Amniotic epithelial cell (primary cell): ENCODE measurements at places on chromosomes 4 and X.
A peak's percentile ranks its signal among the peaks of the same experiment; 100 is the strongest.

DNA sequence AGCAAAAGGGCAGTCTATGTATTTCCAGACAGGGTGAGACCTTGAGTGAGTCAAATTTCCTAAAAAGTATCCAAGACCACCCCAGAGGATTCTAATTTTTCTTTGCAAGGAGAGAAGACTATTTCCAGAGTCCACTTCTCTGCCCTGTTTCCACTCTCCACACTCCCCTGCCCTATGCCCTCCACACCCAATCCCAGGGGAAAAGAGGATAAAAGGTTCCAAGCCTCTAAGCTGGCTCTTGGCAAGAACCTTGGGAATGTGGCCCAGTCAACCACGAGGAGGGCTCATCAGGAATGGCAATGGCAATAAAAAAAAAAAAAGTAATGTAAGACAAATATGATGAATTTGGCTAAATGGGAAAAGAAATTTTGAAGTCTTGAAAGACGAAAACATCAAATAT lies 65.9 kb downstream of the SRPX start:
- DNase-seq = no peak

DNA sequence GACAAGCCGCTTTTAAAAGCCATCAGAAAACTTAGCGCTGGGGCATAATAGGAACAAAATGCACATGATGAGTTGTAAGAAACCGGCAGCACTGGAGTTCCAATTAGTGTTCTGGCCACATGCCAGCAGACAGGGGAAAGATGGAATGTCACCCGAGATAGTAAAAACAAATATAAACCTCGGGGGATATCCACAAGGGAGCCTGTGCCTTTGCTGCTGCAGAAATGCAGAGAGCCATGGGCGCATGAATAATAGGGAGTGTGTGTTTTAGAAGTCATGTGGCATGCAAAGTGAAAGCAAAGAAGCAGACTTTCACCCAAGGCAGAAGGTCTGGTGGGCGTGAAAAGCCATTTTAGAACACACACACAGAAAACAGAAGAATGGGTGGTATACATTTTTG lies 19.1 kb downstream of the GPRASP3 start:
- no peak for DNase-seq

- no peak for DNase-seq
Observed at GRCh38 chr4:2882341-2882740, 38.7 kb downstream of the ADD1 start.

- no peak for DNase-seq
Observed at GRCh38 chr4:133938061-133938460, 263.5 kb downstream of the PABPC4L start.

GRCh38 chr4:47444031-47444430 lies 19.5 kb downstream of the COMMD8 start:
- no peak for DNase-seq

DNA sequence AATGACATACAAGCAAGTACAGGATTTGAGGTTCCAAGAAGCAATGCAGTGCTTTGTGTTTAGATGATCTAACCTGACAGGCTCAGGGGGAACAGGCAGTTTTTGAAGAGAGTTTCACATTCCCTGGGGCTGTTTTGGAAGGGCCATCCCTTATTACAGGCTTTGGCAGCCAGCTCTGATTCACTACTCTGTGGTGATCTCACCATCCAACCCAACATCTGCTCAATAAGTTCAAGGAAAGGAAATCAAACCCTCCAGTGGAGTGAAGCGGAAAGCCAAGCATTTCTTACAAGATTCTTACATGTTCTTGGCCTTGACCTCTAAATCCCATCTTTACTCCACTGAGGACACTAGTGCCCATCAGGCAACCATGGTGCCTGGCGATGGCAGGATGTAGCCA lies 7.5 kb downstream of the IDS start:
- DNase-seq = no peak

DNA sequence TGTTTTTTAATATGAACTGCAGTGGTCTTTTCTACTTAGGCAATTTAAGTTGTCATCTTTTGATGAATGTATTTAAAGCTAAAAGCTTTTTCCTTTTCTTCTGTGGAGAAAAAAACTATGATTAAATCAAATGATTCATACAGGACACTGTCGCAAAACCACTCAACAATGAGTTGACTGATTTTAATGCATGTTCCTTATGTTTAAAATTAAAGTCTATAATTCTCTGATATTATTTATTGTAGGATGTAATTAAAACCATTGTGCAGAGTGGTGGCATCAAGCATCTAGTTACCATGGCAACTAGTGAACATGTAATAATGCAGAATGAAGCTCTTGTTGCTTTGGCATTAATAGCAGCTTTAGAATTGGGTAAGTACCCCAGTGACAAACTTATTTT lies 172.5 kb downstream of the RAP1GDS1 start:
- DNase-seq = no peak

GRCh38 chrX:150146271-150146896 lies 208.1 kb upstream of the EOLA2 start:
- DNase-seq = no peak

DNA sequence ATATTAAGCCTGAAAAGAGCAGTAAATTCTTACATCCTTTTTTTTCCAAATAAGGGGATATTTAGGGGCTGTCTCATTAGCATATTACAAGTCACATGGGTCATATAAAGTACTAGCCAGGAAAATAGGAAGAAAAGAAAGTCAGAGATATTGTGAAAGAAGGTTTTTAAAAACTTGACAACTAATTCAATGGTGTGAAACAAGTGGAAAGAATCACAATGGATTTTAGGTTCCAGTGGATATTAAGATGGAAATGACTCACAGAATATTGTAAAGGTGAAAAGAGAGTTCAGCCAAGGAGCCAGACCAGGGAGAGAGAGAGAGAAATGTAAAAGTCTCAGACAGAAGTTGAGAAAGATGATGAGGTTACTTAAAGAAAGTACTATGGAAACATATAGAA lies 297.2 kb downstream of the IQCM start:
- DNase-seq = no peak

GRCh38 chr4:107392951-107393350 lies 327.1 kb downstream of the PAPSS1 start:
- peak; percentile 11 for DNase-seq

- peak; percentile 44 for DNase-seq
Observed at GRCh38 chrX:48910926-48911411, 477 bp downstream of the SLC35A2 start.

- DNase-seq = peak; percentile 35
Observed at GRCh38 chr4:2685541-2685940, 70.6 kb downstream of the TNIP2 start.

- DNase-seq = no peak
Observed at GRCh38 chrX:138763761-138764160, 52.2 kb upstream of the FGF13 start.

- no peak for DNase-seq
Observed at GRCh38 chrX:133555782-133556458, 140.6 kb upstream of the GPC4 start.

DNA sequence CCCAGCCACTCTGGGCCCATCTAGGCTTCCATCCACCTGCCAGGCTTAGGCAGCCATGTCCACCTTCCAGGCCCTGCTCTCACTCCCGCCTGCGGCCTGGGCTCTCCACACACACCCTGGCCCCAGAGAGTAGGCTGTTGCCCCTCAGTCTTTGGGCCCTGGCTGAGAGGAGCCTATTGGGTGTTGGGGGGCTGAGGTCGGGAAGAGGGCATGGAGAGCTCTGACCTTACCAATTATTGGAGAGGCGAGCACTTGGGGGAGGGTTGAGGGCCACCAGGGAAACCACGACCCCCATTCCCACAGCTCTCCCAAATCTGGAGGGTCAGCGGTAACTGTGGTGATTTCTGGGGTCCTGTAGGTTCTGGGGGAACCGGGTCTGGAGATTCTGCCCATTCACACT lies 38.2 kb downstream of the HTRA3 start:
- no peak for DNase-seq

DNA sequence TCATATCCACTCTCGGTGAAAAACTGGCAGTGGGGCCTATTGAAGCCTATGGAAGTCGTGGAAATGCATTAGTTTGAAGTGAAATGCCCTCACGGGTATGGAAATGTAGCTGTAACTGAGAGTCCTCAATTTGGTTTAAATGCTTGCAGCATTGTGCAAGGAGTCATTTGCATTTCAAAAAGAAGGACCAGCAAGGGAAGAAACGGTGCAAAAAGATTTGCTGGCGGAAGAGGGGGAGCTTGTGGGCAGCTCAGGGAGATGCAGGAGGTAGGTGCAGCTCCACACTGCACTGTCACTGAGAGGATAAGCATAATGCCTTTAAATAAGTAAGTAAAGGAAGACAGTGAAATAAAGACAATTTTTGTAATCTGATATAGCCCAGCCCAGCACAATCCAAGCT lies 400.4 kb upstream of the DIPK2B start:
- no peak for DNase-seq

- DNase-seq = peak; percentile 57
Observed at GRCh38 chr4:48360285-48361011, 19.1 kb downstream of the SLAIN2 start.

DNA sequence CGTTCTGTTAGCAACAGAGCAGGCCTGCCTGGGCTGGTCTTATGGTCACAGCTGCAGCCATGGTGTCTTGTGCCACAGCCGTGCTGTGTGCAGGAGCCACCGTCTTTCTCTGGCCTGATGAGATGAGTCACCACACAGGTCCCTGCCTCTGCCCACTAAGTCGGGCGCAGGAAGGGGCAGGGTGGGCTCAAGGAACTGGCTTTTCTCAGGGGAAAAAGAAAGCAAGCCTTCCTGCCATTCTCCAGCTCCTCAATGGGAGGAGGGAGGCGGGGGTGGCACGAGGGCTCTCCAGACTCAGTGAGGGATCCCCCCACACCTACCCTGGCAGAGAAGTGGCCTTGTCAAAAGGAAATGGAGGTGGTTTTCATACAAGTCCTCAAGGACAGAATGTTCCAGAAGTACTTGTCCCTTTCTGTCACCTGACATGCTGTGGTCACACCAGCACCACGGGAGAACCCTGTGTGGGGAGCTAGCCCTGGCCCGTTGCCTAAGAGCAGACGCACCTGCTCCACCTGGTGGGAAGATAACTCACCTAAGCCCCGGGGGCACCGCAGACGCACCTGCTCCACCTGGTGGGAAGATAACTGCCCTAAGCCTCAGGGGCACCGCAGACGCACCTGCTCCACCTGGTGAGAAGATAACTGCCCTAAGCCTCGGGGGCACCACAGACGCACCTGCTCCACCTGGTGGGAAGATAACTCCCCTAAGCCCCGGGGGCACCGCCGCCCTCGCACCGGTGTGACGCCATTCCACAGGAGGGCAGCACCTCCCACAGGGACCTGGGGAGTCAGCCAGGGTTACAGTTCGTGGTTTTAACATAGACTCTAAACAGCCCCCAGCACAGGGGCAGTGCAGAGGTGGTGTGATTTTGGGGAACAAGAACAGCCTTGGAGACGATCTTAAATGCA lies 18.5 kb downstream of the UVSSA start:
- no peak for DNase-seq

DNA sequence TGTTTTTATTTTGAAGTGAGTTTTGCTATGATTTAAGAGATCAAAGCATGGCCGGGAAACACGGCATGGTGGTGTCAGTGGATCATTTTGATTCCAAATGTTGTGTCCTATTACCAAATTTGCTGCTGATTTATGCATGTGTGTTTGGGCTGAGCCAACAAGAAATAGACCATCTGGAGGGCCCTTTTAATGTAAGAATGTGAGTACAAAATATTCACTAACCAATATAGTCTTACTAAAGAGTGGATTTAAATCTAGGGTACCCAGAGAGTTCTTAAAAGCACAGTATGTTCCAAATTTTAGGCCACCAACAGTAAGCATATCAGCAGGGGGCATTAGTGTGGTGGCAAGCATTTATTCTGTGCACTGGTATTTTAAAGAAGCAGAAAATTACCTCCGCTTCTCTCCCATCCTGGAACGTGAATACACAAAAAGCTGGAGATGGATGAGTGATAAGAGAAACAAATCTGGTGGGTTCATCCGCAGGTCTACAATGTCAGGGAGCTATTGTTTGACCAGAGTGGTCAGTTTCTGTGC lies 444.4 kb upstream of the IGFBP7 start:
- no peak for DNase-seq

GRCh38 chr4:835148-836002 lies 9.4 kb upstream of the CPLX1 start:
- no peak for DNase-seq

DNA sequence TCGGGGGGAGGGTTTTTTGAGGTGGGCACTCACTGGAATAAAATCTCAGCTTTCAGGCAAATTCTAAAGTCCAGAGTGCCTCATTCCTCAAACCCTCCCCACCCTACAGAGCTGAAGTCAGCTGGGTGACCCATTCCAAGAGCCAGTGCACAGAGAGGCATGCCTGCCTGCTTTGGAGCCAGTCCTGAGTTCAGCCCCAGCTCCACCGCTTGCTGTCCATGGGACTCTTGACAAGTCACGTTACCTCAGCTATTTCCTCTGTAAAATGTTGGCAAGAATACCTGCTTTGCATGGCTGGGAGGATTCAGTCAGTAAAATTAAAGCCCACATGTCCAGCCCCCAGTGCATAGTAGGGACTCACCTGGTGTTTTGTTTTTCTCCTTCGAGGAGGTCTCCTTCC lies 125.9 kb upstream of the PJA1 start:
- DNase-seq = no peak

DNA sequence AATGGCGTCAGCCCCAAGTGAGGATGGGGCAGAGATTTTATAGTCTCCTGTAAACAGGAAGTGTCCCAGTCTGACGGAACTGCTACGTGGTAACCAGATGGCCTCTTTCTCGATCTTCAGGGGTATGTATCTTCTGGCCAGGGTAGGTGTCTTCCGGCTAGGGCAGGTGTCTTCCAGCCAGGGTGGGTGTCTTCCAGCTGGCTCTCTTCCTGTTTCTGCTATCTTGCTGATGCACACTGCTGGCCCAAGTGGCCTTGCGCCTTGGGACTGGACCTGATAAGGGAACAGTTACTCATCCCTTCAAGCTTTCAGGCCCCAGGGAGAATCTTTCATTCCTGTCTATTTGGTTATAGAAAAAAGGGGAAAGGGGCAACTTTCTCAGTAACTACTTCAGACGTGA lies 178.7 kb upstream of the MAGEE2 start:
- DNase-seq = no peak

GRCh38 chrX:112819008-112819640 lies 21.5 kb downstream of the AMOT start:
- DNase-seq = peak; percentile 57

DNA sequence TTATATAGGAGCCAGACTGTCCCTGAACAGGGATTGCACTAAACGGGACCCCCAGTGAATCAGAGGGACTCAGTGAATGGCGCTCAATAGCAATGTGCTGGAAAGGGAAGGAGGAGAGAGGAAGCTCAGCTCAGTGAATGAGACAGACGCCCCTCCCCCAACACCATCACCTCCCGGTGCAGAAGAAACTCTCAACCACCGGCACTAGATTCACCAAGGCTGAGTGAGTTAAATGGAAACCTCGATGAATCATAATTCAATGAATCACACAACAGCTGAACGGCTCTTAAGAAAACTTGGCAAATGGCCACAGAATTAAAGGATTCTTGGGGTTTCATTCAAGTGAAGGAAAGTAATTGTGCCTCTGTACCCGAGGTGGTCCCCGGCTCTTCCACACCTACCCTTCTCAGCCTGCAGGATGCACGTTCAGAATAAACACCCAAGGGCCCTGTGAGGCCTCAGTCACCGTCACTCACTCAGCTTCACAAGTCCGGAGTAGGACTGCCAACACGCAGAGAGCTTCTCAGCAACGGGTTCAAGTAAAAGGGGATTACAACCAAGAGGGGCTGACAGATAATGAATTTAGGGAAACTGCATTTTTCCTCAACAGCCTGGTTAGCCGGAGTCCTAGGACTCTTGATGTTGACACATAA lies 29.3 kb downstream of the CRMP1 start:
- peak; percentile 74 for DNase-seq

- peak; percentile 76 for DNase-seq
Observed at GRCh38 chr4:90990284-90990683, 863.1 kb downstream of the CCSER1 start.

GRCh38 chr4:4259484-4260100 lies 11.6 kb upstream of the TMEM128 start:
- no peak for DNase-seq

GRCh38 chr4:5435823-5436222 lies 272.5 kb downstream of the EVC2 start:
- DNase-seq = no peak
